ENCODE measurements at places on chromosomes 3 and 15.

- DNase-seq, result peak; percentile 47
Observed at GRCh38 chr15:51727141-51727897, 10.1 kb downstream of the LYSMD2 start.

- no peak for DNase-seq
Observed at GRCh38 chr3:13301286-13301987, 118.7 kb downstream of the NUP210 start.

GRCh38 chr15:48469681-48470080 is 138.5 kb downstream of the DUT start:
- no peak for DNase-seq

- no peak for DNase-seq
Observed at GRCh38 chr3:52331906-52332305, 15.8 kb downstream of the DNAH1 start.

DNA sequence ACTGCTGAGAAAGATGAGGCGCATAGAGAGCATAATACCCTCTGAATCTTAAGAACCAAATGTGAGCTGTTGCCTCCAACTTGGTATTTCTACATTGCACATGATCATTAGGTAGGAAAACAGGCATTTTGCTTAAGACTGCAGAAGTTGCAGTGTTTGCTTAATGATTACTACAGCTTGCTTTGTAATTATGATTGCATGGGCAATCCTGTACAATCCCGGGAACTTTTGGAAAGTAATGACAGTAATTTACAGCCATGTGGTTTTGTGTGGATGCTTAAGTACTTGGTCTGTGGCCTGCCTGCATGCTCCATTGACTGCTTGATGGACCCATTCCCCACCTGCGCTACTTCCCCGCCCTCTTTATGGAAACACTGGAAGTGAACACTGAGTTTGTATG is 301.1 kb downstream of the DIPK2A start:
- no peak for DNase-seq

- DNase-seq, result no peak
Observed at GRCh38 chr3:126714921-126715320, 10.9 kb downstream of the CHCHD6 start.

All from hematopoietic multipotent progenitor cell (in vitro differentiated cells).